ENCODE measurements at places on chromosomes 5 and 9. TPM values are rescaled to one million over a fixed set of nuclear protein-coding genes. Genes with fewer than 3 reads are reported as not detected.

- no peak for DNase-seq
Measured at GRCh38 chr5:103679873-103680272, 117.3 kb upstream of the NUDT12 start.

- no peak for DNase-seq
Measured at GRCh38 chr5:7246287-7246686, 149.7 kb upstream of the ADCY2 start.

- DNase-seq, result no peak
Measured at GRCh38 chr5:38258319-38259061, at the start of gene EGFLAM. TSS of gene EGFLAM (plus strand) at chr5:38258559. CDS start at chr5:38258755, 196 bp downstream.

GRCh38 chr5:17737092-17737491, 102.8 kb downstream of the TAF11L14 start:
- DNase-seq, result no peak

The GABRA6 gene
- polyA plus RNA-seq, result not detected

The CLIC3 gene
- polyA plus RNA-seq, result 0.54 TPM

The EMB gene
- polyA plus RNA-seq, result 2.7 TPM

The HTR4 gene
- polyA plus RNA-seq, result not detected
